ENCODE measurements at places on chromosomes 5 and 9. TPM values are rescaled to one million over a fixed set of nuclear protein-coding genes. Genes with fewer than 3 reads are reported as not detected.

Gene FOXD4L4
- not detected for total RNA-seq

DNA sequence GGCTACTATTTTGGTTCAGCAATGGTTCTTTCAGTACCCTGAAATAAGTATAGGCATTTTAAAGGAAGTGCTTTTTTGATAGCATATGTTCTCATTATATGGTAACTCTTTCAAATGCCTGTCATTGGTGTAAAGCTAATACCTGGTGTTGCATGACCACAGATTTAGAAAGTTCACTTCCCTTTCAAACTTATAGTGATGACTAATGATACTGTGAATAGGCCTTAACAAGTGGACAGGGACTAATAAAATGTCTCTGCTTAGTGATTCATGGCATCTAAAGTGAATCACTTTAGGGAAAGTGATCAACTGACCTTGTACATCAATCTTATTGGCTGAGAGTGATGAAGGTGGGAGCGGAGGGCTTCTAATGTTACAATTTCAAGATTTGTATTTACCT is 21.6 kb downstream of the MRPL22 start:
- DNase-seq = no peak

GRCh38 chr9:19085295-19085694 is 17.4 kb downstream of the HAUS6 start:
- DNase-seq = no peak

Gene TCERG1
- total RNA-seq = 16.4 TPM

DNA sequence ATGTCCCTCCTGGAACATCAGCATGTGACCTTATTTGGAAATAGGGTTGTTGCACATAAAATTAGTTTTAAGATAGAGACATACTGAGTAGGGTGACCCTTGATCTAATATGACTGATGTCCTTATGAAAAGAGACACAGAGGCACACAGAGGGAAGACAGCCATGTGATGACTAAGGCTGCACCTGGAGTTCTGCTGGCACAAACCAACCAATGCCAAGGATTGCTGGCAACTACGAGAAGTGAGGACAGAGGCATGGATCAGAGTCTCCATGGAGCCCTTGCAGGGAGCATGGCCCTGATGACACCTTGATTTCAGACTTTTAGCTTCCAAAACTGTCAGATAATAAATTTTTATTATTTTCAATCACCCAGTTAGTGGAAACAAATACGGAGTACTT is 101.9 kb downstream of the FBXL7 start:
- no peak for DNase-seq

GRCh38 chr5:146321571-146321970 is 17.1 kb upstream of the POU4F3 start:
- DNase-seq = no peak

GRCh38 chr9:130149654-130150286 is 22.4 kb upstream of the NCS1 start:
- DNase-seq = no peak

DNA sequence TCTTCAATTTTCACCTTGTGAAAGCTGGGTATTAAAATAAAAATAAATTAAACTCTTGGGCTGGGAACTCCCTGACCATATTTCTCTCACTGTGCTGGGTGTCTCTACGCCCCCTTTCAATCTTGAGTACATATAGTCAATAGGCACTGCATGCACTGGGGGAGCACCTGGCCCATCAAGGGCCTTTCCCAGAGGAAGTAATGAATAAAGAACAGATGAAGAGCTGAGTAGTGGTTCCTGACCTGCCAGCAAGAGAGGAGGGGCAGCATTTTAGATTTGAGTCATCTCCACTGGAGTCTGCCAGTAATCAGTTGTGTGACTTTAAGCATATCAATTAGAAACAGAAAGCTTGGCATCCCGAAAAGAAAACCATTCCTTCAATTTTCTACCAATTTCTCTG is 6.2 kb downstream of the MAPKAP1 start:
- DNase-seq = no peak

- no peak for DNase-seq
Measured at GRCh38 chr5:2902186-2902585, 150.7 kb upstream of the IRX2 start.

GRCh38 chr9:21452681-21453080 is 12.4 kb downstream of the IFNA1 start:
- DNase-seq = no peak

DNA sequence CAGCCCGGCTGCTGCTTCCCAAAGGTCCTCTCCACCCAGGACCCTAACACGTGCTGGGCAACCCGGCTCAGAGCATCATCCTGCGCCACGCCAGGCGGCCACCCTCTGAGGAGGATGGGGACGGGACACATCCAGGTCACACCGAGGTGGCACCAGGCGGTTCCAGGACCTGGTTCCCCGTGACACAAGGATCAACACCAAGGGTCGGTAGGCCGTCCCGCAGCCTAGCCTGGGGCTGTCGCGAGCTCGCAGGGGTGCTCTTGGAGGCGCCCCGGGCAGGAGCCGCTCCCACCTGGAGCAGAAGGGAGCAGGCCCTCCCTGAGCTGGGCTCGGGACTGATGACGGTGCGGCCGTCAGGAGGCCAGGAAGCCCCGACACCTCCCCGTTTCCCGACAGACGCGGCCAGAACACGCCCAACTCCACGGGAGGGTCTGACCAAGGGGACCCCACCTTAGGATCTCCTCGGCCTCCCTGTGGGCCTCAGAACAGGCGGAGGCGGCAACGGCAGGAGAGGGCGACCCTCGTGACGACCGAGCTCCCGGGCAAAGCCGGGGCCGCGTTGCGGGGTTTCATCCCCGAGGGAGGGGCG is 6.3 kb downstream of the EXD3 start:
- DNase-seq = no peak

GRCh38 chr5:38455796-38456330 is 100.6 kb downstream of the LIFR start:
- DNase-seq = no peak

Gene ADRA1B
- total RNA-seq = 2.7 TPM

Gene VLDLR
- 134 TPM for total RNA-seq

DNA sequence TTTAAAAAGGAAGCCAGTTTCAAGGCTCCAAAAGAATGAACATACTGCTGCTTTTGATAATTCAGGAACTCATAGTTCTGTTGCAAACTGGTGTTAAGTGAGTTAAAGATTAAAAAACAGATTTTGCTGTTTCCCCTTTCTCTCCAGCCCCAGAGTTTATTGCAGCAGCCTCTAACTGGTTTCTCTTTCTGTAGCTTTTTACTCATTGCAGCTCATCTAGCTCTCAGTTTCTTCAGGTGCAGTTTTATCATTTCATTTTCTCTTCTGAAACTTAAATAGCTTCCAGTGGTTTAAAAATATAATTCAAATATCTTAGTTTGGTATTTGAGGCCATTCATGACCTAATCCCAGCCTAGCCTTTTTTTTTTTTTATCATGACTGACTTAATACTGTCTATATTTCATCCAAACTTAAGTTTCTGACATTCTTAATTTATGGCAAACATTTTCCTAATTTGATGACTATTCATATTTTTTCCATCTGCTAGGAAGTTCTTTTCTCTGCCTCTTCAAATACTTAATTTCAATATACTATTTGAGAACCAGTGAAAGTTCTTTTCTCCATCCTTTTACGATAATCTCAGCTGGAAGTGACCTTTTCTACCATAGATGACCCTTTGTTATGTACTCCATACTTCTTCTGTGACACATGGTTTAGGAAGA is 252.7 kb upstream of the GRIA1 start:
- no peak for DNase-seq

- no peak for DNase-seq
Measured at GRCh38 chr5:88833371-88834130, 49.4 kb downstream of the MEF2C start.

Gene F2RL2
- total RNA-seq = 0.14 TPM

DNA sequence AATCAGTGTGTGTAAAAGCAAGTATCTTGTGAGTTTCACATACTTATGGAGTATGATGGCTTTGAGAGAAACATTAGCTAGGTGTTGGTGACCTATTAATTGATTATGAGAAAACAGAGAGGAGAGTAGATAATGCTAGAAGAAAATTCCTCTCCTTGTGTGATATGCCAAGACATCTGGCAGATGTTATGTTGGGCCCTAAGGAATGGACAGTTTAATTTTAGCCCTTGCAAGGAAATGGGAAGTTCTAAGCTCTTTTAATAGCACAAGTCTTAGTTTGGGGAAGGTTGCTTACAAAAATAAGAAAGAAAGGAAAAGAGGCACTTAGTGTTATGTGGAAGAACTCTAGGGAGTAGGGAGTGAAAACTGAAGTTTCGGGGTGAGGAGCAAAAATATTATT is 5.1 kb downstream of the ZNF462 start:
- no peak for DNase-seq

DNA sequence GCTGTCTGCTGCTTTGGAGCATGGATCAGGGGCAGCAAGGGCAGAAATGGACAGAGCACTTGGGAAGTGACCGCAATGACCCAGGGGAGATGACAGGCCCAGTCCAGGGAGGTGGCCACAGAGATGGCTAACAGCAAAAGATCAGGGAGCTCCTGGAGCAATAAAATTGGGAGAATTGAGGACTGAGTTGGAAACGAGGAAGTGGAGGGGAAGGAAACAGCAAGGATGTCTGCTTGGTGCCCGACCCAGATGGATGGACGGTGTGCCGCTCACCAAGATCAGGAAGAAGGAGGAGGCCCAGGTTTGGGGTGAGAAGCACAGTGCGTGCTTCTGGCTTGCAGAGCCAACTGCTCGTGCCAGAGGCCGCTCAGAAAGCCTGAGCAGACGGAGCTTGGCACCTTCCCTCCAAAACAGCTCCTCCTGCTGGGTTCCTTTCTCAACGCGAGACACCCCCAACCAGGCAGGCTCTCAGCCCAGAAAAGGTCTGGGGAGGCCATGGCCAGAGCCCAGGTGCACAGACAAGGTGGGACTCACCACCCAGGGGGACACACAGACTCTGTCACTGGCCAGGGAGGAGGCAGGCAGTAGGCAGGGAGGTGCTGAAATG is 1.7 kb upstream of the SLC34A1 start:
- DNase-seq = no peak

DNA sequence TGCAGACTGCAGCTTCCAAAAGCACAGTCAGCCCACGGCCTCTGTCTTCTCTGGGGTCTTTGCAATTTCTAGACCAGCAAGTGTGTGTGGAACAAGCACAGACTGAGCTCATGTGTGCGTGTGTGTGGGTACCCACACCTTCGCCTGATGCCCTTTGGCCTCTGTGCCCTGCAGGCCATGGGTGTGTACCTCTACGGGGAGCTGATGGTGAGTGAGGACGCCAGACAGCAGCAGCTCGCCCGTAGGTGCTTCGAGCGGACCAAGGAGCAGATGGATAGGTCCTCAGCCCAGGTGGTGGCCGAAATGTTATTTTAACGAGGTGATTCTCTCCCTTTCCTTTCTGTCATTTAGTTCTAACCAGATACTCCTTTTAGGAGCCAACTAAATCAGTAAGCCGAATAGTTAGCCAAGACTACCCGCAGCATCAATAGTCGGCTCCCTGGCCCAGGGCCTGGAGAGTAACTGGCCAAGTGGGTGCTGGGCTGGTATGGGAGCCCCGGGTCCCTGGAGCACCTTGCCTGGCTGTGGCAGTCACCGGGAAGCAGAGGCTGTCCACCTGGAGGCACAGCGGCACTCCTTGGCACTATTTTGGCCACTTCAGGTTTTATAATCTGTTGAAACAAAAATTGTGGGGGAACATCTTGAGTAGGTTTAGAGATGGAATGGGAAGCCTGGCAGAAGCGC is 235.0 kb downstream of the FANCC start:
- DNase-seq = no peak

DNA sequence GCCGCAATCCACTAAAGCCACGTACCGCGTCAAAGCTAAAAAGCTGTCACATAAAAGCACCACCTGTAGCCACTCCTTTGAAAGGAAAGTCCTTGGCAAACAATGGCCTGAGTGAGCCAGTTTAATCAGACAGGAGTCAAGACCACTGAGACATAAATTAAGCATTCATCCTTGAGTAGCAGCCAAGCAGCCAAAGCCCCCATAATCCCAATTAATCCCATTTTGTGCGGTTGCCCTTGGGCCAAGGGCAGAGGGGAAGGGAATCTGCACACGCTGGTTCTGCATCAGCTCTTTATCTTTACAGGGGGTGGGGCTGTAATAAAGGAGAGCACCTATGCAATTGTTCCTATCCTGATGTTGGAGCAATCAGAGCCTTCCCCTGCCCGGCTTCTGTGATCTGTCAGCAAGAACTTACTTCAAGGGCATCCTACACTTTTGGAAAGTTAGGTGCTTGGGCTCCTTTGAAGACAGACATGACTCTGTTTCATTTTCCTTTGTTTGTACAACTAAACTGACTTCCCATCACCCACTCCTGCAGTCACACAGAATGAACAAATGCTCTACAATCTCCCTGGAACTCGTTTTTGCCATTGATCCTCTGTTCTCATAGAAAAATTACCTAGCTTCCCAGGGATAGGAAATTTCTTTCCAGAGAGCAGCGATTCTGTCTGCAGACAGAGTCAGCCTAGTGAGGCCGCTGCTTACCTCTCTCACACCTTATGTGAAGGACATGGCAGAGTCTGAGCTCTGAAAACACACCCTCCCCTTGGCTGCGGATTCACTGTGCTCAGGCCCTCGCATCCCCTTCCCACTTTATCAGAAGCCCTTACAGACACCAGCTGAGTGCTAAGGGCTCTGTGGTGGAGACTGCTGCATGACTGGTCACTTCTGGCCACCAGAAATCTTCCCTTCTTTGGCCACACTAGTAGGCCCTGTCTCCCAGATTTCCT is 116.2 kb upstream of the TBCA start:
- no peak for DNase-seq

DNA sequence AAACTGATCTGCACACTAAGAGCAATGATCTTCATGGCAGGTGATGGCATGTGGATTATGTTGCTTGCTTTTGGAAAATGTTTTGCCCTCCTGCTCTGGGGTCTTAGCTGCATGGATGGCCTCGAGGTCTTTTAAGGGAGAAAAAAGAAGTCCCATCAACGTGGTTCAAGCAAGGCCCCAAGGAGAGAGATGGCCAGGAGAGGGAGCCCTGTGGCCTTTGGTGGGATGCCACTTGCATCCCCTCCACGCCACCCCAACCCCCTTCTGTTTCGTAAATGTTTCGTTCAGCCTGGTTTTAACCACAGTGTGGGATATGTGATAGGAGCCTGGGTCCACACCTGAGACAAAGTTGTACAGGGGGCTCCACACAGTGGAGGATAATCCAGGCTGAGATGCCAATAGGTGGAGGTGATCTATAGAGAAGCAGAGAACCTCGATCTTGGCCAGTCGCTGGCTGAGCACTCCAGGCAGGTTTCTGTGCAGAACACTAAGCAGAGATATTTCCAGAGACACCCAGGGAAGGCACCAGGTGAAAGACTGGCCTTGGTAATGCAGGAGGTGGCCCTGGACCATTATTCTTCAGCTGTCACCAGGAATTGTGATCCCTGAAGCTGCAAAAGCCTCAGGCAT is 25.8 kb upstream of the FRRS1L start:
- DNase-seq = no peak

GRCh38 chr9:111904891-111905291 is 8.3 kb downstream of the UGCG start:
- no peak for DNase-seq

DNA sequence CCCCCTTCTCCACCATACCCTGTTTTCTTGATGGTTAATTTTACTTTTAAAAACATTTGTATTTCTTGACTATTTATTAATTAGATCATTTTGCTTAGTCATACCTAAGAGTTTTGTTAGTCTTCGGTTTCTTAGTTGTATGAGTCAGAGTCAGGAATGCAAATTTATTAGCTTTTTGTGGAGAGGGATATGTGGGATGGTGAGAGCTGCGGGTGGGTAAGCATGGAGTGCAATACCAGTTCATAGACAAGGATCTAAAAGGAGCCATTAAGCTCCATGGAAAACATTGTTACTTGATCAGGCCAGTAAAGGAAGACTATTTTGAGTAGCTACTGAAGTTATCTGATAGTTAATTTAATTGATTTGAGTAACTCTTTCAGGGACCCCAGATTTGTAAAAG is 77.5 kb downstream of the ZSWIM6 start:
- no peak for DNase-seq

GRCh38 chr5:145347026-145347616 is 488.0 kb downstream of the PRELID2 start:
- no peak for DNase-seq
